ENCODE measurements at places on chromosomes 12 and 14. TPM values are rescaled to one million over a fixed set of nuclear protein-coding genes. Genes with fewer than 3 reads are reported as not detected.

The PPP2R3C gene
- 43.5 TPM for total RNA-seq

The SLC39A5 gene
- total RNA-seq: not detected

The GLTP gene
- 50.0 TPM for total RNA-seq

The PZP gene
- 0.97 TPM for total RNA-seq

The LRTM2 gene
- not detected for total RNA-seq

The ABCD2 gene
- not detected for total RNA-seq

The OR4E2 gene
- total RNA-seq: not detected

The ARHGDIB gene
- 199 TPM for total RNA-seq

The KCNH3 gene
- total RNA-seq: 0.32 TPM

The HVCN1 gene
- 7.4 TPM for total RNA-seq

The NELL2 gene
- total RNA-seq: under 0.01 TPM

The NTF3 gene
- total RNA-seq: 0.32 TPM

The SPIC gene
- not detected for total RNA-seq

The KERA gene
- not detected for total RNA-seq

The CLEC4D gene
- not detected for total RNA-seq

The ARMH4 gene
- 0.15 TPM for total RNA-seq

The PARPBP gene
- total RNA-seq: 23.4 TPM

The SLC7A7 gene
- 10.1 TPM for total RNA-seq

The ESRRB gene
- not detected for total RNA-seq

The HOXC11 gene
- not detected for total RNA-seq

The MYO1H gene
- not detected for total RNA-seq

The PPM1H gene
- total RNA-seq: 1.3 TPM

The GPRC5D gene
- not detected for total RNA-seq

The LBHD2 gene
- not detected for total RNA-seq

The KLRK1 gene
- not detected for total RNA-seq

The DBX2 gene
- total RNA-seq: not detected

The AQP5 gene
- total RNA-seq: 3.2 TPM

The METTL17 gene
- 41.6 TPM for total RNA-seq
